ENCODE measurements at places on chromosomes 16 and 17.

- DNase-seq: no peak
Observed at GRCh38 chr17:43832168-43832975, 574 bp downstream of the MPP3 start.

DNA sequence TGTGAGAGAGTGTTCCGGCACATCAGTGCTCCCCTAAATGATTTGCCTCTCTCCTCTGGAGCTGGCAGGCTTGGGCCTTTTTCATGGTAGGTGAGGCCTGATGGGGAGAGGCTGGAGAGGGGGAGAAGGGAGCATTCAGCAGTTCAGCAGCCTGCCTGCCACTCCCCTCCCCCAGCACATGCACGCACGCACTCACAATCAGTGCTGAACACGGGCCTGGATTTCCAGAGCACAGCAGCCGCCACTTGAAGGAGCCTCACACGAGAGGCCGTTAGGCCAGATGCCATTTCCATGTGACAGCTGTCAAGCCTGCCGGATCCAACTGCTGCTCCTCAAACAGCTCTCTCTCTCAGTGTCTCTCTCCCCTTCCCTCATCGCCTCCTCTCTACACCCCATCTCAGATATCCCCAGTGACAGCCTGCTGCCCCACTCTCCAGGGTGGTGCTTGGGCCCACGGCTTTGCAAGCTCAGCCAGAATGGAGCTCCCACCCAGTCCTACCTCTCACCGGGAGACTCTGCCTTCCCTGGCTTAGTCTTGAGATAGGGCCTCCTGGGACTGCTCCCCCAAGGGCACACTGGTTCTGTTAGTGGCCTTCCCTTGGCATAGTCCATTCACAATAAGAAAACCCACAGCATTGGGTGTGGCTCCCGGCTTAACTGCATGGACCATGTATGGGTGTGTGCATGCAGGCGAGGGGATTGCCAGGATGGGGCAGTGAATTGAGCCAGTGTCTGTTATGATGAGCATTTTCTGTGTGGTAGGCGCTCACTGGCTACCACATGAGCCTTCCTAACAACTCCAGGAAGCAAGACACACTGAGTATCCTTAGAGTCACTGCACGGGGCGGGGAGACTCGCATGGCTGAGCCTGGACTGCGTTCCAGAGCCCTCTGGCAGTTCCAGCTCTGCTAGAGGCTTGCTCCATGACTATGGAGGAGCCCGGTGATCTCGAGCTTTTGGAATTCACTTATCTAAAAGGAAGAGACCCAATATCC, 226.2 kb downstream of the CCDC182 start:
- no peak for DNase-seq

GRCh38 chr16:21704733-21705132, 41.0 kb downstream of the OTOA start:
- no peak for DNase-seq

- no peak for DNase-seq
Observed at GRCh38 chr17:3750296-3750695, 26.6 kb downstream of the HASPIN start.

DNA sequence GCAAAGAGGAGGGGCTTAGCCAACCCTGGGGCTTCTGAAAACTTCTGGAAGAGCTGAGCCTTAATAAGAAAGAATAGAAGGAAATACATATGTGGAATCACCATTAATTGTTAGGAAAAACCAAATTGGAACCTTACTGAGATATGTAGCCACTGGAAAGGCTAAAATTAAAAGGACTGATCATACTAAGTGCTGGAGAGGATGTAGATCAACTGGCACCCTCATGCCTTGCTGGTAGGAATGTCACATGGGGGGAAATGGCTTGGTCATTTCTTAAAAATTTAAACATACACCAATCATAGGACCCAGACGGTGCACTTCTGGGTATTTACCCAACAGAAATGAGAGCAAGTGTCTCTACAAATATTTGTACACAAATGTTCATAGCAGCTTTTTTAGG, 11.1 kb downstream of the BMERB1 start:
- DNase-seq: no peak

DNA sequence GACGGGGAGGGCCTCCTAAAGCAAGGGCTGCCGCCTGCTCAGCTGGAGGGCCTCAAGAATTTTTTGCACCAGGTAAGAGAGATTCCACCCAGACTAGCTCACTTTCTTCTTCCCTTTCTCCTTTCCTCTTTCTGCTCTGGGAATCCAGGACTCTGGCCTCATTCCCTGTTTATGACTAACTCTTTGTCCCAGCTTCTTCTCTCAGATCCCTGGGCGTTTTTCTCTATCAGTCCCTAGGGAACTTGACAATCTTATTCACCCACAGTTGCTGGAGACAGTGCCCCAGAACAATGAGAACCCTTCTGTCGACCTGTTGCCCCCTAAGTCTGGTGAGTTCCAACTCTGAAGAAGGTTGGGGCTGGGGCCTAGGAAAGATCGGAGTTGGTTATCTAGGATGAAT, 15.6 kb downstream of the CNTROB start:
- DNase-seq: no peak

- no peak for DNase-seq
Observed at GRCh38 chr17:83067071-83067717, 12.2 kb upstream of the METRNL start.

- DNase-seq: no peak
Observed at GRCh38 chr16:66134875-66135274, 231.6 kb upstream of the CDH5 start.

GRCh38 chr17:70190959-70191805, 21.9 kb downstream of the KCNJ2 start:
- DNase-seq: no peak

DNA sequence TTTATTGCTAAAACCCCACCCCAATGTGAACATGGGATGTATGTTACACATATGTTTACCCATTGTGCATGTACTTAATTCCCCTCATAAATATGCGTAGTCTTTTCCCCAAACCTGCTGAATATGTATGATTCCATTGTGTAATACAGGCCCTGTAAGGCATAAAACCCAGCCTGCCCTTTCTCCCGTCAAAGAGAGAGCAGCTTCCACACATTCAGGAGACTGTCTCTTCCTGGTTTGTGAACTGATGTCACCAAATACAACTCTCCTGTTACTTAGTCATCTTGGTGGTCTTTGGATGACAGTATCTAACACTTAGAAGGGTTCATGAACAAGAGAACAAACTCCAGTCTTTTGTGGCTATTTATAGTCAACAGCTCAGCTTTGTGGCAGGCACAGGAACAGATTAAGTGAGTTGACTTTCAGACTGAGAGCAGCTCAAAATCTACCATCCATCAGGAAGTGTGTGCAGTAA, 24.7 kb upstream of the TMC7 start:
- DNase-seq: no peak

DNA sequence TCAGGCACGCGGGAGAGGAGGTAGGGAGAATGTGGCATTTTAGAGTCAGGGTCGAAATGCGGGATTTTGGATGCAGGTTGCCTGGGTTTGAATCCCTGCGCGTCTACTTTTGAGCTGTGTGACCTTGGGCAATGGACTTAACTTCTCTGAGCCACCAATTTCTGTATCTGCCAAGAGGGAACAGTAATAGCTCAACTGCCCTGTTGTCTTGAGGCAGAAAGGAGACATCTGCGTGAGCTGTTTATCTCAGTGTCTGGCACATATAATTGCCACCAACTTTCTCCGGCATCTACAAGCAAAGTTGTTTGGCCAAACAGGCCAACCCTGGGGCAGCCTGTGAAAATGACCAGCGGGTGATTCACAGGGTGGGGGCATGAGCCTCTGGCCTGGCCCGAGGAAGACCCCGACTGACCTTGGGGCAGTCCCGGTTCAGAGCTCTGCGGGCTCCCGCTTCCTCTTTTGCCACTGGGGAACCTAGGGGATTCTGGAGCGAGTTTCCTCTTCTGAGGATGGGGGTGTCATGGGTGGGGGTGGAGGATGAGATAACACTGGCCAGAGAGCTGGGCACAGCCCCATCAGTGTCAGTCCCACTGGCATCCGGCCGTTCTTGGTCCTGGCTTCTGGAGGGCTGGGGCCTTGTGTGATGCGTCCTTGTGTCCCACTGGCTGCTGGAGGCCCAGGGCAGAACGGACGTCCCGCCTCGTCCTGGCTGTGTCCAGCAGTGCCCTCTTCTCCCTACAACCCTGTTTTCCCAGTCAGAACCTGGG, 1.3 kb downstream of the SNN start:
- no peak for DNase-seq

DNA sequence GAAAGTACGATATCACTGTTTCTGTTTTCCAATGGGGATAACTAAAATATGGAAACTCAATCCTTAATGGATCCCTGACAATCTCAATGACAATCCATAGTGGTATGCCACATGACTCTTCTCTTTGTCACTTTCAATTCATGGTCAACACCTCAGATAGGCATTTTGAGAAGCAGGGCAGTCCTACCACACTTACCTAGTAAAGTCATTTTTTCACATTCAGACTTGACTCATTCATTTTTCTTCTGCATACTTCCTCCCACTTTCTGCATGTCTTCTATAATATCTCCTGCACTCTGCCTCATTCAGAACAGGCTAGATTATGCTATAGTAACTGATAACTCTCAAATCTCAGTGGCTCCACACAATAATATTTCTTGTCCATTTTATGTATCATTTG, 117.5 kb downstream of the FTO start:
- no peak for DNase-seq

Measured in CD4-positive, alpha-beta T cell treated with Interleukin-6 at 100 ng/mL for 8 hours (primary cell).